ENCODE measurements at places on chromosomes 4 and X. TPM values are rescaled to one million over a fixed set of nuclear protein-coding genes. Genes with fewer than 3 reads are reported as not detected.

DNA sequence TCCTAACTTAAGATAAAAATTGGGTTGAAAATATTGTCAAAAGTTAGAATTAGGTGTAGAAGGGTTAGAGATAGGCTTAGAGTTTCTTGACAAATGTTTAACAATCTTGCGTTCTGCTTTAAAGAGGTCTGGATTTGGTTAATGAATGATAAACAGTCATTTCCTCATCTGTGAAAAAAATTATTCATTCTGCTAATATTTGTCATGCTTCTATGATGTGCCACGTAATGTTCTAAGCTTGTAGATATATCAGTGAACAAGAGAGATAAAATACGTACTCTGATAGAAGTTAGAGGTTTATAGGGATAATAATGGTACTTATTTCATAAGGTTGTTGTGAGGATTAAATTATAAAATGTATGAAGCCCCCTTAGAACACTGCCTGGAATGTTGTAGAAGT lies 443.0 kb upstream of the GALNT7 start:
- DNase-seq = no peak

DNA sequence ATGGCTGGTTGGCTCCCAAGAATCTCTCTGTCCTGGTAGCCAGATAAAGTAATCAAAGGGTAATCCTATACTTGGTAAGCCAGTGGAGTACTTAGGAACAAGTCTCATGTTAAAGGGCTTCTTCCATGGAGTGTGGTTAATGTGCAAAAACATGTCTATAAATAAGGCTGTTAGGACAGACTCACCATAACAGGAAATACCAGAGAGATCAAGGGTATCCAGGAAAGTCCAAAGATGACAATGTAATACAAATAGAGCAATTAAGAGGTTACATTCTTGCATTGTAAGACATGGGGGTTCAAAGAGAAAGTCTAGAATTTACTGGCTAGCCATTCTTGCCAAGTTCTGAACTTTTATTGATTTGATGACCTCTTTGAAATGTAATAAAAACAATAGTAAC lies 61.9 kb upstream of the ZCCHC13 start:
- no peak for DNase-seq

- DNase-seq = peak; percentile 83
Measured at GRCh38 chr4:24477919-24478318, 106.4 kb downstream of the DHX15 start.

- peak; percentile 83 for DNase-seq
Measured at GRCh38 chr4:176945334-176945733, 152.6 kb upstream of the VEGFC start.

GRCh38 chrX:120514236-120514635 lies 45.1 kb upstream of the LAMP2 start:
- no peak for DNase-seq

DNA sequence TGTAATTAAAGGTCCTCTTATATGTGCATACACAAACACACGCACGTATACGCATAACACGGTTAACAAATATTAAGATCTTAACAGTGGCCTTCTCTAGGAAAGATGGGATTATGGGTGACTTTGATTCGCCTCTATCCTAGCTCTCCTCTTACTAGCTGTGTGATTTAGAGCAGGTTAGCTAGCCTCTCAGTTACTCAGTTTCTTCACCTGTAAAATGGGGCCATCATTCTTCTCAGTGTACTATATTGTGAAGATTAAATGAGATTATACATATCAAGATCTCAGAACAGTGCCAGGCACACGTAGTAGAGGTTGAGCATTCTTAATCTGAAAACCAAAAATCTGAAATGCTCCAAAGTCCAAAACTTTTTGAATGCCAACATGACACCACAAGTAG lies 159.3 kb downstream of the BCOR start:
- no peak for DNase-seq

GRCh38 chr4:72665171-72665968 lies 96.3 kb upstream of the ADAMTS3 start:
- no peak for DNase-seq

DNA sequence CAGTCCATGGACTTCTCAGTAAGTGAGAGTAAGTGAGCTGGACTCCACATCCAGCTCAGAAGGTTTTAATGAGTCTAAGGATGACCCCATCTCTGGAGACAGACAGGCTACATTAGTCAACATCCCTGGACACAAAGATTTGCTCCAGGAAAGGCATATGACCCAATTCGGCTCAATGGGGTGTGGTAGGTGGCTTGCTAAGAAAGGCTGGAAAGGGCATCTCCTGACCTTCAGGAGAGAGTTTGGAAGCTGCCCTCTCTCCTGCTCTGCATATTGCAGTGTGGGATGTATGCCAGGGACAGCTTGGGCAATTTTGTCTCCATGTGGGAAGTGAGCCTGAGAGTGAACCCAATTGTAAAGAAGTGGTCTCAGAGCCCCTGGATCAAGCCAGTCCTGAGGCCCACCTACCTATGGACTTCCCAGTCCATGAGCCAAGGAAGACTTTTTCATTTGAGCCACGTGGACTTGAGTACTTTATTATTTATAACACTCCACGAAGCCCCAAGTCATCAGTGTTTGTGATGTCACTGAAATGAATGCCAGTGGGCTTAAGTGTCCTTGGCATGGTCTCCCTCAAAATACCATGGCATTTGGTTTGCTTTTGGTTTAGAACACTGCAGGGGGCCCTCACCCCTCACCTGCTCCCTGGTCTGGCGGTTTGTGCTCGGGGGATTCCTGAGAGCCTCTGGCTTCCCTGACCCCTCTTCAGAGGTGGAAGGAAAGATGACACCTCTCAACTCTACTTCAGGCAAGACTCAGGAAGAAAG lies 10.4 kb upstream of the ABLIM2 start:
- DNase-seq = no peak

GRCh38 chrX:43493756-43494155 lies 162.3 kb upstream of the MAOA start:
- peak; percentile 38 for DNase-seq

- DNase-seq = no peak
Measured at GRCh38 chr4:104728380-104729122, 233.9 kb upstream of the CXXC4 start.

- no peak for DNase-seq
Measured at GRCh38 chr4:154344686-154345085, 146.9 kb downstream of the DCHS2 start.

DNA sequence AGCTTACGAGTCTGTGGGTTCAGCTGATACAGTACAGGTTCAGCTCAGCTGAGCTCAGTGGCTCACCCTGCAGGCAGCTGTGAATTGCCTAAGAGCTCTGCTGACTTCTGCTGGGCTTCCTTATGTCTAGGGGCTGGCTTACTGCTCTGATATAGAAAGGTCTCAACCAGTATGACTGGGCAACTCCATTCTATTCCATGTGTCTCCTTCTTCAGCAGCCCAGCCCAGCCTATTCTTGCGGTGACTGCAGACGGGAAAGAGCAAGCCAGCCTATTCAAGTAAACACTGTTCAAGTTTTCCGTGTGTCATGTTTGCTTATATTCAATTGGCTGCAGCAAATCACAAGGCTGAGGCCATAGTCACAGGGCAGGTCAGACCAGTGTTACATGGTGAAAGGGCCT lies 615.4 kb upstream of the ZFP42 start:
- no peak for DNase-seq

GRCh38 chrX:386768-387575 lies at the start of gene PPP2R3B:
Gene PPP2R3B (minus strand): TSS chrX:386907. CDS start chrX:386691, 216 bp downstream.
- DNase-seq = peak; percentile 99

- no peak for DNase-seq
Measured at GRCh38 chrX:68594769-68595168, 52.7 kb upstream of the STARD8 start.

DNA sequence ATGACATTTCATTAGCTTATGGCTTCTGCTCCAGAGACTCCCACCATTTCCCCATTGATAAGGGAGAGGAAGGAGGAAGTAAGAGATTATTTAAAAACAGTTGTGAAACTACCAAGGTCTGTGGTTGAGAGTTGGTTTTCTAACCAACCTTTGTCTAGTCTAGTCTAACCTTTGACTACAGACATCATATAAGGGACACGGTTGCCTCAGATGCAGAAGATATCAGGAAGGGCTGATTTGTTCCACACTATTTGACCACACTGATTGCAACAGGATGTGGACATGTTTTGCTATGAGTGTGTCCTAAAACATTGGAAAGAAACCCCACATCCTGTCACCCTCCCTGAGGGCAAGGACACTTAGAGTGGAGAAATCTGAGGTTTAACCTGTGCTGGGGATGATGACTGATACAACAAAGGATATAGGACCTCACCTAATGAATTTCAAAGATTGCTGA lies 53.0 kb downstream of the COQ2 start:
- DNase-seq = no peak

DNA sequence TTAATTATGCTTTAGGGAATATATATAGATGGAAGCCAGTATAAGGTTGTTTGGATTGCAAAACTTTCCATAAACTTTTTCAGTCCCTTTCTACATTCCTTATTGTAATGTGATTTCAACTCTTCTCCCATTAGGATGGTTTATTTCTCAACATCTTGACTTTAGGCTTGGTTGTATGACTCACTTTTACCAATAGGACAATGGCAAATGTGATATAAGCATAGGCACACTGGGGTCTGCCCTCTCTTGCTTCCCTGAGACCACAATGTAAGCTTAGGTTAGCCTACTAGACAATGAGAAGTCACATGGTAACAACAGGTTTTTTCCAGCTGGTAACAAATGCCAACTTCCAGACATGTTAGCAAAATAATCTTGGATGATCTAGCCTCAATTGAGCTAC lies 163.3 kb upstream of the RBPJ start:
- no peak for DNase-seq

- peak; percentile 40 for DNase-seq
Measured at GRCh38 chr4:26074712-26075430, 160.9 kb downstream of the SMIM20 start.

DNA sequence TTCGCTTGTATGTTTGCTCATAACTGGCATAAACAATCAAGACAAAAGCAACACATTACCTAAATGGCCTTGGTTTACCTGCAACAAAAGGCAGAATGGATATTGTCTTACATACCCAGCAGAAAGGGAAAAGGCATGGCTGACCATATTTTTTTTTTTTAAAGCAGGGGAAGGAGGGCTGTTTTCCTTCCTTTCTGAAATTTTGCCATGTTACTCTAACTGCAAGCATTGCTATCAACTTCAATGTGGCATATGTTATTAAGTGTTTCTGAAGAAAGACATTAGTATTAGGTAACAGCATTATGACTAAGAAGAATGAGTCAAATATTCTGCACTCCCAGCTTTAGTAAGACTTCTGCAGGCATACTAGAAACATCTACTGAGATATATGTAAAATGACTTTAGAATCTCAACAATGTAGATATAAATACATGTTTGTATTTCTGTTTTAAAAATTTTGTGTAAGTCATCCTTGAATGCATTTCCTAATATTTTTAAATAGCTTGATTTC lies 512.6 kb upstream of the FAM241A start:
- DNase-seq = no peak

GRCh38 chr4:8156617-8157016 lies 2.0 kb downstream of the ABLIM2 start:
- no peak for DNase-seq

DNA sequence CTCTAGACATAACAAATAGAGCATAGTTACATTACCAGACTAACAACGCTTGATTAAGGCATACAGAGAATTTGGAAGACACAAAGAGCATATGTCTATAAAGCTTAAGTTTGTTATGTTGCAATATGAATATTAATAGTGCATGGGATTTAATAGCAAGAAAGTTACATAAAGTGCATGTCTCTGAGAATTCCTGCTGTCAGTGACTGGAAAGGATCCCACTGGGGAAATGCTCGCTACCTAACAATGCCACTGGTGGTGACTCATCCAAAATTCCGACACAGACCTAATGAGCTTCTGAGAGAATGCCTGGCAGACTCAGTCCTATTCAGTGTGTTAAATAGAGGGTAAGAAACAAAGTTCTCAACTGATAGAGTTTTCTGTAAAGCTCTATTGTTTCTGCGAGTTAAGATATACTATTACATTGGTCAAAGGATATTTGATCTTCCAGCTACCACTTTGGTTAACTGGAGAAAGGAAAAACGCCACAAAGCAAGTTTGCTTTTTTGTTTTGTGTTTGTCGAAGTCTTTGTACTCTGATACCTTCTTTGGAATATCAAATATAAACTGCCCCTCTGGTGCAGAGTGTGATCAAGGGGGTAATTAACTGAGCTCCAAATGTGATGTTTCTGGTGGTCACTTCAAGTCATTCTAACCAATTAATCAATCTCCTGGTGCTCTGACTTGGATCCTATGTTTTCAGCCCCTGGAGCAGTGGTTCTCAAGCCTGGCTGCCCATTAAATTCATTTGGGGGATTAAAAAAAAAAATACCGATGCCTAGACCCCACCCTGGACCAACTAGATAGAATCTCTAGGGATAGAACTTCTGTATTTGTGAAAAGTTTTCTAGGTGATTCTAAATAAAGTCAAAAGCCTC lies 107.9 kb downstream of the PALLD start:
- DNase-seq = peak; percentile 25

GRCh38 chrX:72714478-72714916 lies 391 bp upstream of the PHKA1 start:
- peak; percentile 50 for DNase-seq

DNA sequence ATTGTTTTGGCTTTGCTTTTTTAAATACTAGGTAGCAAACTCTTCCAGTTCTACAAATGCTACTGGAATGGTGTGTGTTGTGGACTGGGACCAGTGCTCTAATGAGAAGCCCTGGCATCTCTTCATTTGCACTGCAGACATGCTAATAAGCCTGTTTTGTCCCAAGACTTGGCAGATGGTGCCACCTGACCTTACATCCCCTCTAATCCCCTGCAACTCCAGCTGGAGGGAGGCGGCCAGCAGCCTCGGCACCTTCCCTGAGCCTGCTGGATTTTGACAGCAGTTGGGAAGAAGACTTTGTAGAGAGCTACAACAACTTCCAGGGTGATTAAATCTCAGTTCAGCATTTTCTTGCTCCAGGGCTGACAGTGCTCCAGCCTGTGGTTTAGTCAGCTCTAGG lies 200.0 kb downstream of the DCLK2 start:
- DNase-seq = no peak

The SLITRK2 gene
- 5.9 TPM for polyA plus RNA-seq

The PASD1 gene
- polyA plus RNA-seq = 0.09 TPM

The AMTN gene
- not detected for polyA plus RNA-seq

The SMIM31 gene
- 0.09 TPM for polyA plus RNA-seq

The ARMCX2 gene
- 96.4 TPM for polyA plus RNA-seq

The RIPPLY1 gene
- polyA plus RNA-seq = 0.16 TPM

The WDFY3 gene
- 44.9 TPM for polyA plus RNA-seq

The GPR119 gene
- not detected for polyA plus RNA-seq

The ADH1A gene
- 10.2 TPM for polyA plus RNA-seq
